Choroid plexus epithelial cell (primary cell): ENCODE measurements at places on chromosomes 3 and 15.

DNA sequence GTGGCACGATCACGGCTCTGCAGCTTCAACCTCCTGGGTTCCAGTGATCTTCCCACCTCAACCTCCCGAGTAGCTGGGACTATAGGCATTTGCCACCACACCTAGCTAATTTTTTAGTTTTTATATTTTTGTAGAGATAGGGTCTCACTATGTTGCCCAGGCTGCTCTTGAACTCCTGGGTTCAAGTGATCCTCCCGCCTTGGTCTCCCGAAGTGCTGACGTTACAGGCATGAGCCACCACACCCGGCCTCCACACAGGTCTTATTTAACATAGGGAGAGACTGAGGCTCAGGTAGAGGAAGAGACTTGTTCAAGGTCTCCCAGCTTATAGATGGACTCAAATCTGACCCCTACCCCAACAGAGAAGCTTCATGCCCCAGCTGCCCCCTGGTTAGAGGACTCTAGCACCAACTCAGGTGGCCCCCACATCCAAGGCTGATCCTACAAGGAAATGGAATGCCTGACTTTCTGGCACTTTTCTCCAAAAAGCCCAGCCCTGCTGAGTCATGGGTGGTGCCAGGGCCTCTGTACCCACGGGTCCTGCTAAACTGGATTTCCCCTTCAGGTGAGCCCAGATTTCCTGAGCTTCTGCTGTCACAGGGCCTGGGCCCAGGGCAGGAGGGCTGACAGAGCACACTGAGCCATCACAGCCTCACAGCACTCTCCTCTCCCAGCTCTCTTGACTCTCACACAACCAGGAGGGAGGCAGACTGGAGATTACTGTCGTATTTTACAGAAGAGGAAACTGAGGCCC is 5.6 kb downstream of the TMEM40 start:
- DNase-seq, result no peak

DNA sequence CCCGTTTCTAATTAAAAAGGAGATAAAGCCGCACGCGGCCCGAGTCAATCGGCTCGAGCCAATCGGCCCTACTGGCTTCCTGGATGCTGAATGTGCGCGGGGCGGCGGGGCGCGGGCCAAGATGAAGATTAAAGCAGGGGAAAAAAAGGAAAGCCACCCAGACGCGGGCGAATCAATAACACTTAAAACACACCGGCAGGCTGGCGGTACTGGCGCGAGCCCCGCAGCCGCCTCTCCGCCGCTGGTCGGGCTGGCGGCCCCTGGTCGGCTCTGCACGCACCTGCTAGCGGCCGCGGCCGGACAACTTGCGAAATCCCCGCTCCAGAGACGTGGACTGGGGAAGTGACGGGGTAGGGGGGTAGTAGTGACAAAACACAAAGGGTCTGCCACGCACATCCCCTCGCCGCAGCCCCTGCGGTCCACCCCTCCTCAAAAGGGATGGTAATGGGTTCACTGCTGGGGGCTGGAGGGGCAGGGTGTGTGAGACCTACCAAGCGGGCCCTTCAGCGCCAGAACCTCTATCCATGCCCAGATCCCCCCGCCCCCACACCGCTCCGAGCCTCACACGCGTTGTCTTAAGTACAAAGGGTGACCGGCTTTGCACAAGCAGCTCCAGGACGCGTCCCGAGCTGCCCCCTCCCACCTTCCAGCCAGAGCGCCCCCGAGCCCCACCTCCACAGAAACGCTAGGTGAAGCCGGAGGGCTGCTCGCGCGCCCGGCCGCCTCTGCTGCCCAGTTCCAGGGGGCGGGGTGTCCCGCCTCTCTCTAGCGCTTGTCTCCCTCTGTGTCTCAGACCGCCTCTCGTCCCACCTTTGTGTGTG is 1.4 kb downstream of the WNT7A start:
- no peak for DNase-seq

DNA sequence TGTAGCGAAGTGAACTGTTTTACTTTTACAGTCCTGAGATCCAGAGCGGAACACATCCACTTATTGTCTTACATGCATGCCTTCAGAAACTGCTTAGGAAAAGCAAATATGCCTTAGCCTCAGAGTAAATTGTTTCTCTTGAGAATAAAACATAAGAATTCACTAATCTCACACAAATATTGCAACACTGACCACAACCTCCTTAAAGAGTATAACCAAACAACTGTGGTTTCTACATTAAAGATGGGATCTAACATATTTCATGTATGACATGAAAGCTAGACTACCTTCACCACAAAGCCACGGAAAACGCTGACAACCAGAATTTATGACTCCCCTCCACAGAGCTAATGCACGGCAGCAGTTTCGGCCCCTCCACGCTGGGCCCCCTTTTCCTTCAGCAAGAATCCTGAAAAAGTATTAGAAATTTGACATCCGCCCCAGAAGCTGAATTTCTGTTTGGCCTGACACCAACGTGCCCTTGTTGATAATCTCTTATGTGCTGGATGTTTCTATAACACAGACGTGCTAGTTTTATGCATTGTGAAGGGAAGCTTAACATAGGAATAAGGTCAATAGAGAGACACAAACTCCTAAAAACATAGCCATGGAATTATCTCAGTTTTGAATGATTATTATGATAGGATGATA is 84.6 kb downstream of the GREM1 start:
- peak; percentile 96 for DNase-seq

DNA sequence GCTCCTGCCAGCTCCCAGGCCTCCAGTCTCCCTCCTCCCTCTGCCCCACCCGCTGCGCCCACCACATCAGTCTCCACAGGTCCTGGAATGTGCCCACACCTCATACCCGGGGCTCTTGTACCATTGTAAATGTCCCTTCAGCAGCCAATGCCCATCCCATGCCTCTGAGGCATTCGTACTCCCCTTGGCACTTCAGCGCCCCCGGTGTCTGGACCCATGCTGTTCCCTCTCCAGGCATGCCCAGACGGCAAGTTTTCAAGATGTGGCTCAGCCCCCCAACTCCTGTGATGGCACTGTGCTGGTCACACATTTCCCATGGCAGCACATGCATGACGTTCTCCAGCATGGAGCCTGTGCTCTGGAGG is 13.3 kb downstream of the PLXND1 start:
- no peak for DNase-seq

- peak; percentile 91 for DNase-seq
Measured at GRCh38 chr15:38868326-38869114, 303.9 kb upstream of the RASGRP1 start.

- no peak for DNase-seq
Measured at GRCh38 chr15:99113547-99114271, 8.8 kb downstream of the SYNM start.

DNA sequence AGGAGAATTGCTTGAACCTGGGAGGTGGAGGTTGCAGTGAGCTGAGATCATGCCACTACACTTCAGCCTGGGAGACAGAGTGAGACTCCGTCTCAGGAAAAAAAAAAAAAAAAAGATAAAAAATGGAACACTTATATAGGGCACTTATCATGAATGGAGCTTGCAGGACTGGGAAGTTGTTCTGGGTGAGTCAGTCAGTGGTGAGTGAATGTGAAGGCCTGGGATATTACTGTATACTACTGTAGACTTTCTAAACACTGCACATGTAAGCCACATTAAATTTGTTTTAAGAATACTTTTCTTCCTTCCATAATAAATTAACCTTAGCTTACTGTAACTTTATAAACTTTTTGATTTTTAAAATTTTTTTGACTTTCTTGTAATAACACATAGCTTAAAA is 59.8 kb downstream of the SFMBT1 start:
- peak; percentile 35 for DNase-seq

GRCh38 chr15:99139276-99139675 is 34.4 kb downstream of the SYNM start:
- peak; percentile 59 for DNase-seq

DNA sequence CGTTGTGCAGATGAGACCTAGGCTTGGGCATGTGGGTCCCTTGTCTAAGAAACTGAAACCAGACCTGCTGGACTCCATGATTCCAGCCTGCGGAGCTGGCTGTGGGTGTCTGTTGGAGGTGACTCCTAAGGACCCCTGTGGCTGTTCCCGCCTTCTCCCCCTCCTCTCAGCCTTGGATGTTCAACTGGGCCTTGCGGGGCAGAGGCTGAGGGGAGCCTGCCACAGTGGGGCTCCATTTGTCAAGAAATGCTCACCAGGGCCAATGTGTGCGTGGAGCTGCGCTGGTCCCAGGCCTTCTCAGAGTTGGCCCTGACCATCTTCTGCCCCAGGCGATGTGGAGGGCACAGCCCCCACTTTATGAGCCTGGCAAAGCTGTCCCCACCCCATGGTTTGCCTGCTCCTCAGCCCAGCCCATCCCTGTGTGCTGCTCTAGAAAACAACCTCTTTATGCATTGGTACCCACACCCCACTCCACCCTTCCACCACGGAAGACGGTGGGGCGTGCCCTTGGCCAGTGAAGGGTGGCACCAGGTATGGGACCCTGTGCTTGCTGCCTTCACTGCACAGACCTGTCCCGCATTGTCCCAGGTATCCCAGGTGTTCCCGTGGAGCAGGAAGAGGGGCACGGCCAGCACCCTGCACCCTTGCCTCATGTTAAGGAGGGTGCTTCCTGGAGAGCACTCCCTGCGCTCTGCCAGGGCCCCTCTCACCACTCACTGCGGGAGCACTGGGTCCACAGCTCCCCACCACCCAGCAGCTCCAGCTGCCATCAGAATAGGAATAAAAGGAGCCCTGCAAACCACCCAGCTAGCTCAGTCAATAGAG is 7.9 kb downstream of the MESP2 start:
- no peak for DNase-seq

- DNase-seq, result no peak
Measured at GRCh38 chr3:127454968-127455367, 135.6 kb downstream of the TPRA1 start.

- DNase-seq, result no peak
Measured at GRCh38 chr3:121781611-121782010, 32.1 kb upstream of the GOLGB1 start.

- DNase-seq, result no peak
Measured at GRCh38 chr15:34436126-34436955, 1.3 kb downstream of the GOLGA8A start.

DNA sequence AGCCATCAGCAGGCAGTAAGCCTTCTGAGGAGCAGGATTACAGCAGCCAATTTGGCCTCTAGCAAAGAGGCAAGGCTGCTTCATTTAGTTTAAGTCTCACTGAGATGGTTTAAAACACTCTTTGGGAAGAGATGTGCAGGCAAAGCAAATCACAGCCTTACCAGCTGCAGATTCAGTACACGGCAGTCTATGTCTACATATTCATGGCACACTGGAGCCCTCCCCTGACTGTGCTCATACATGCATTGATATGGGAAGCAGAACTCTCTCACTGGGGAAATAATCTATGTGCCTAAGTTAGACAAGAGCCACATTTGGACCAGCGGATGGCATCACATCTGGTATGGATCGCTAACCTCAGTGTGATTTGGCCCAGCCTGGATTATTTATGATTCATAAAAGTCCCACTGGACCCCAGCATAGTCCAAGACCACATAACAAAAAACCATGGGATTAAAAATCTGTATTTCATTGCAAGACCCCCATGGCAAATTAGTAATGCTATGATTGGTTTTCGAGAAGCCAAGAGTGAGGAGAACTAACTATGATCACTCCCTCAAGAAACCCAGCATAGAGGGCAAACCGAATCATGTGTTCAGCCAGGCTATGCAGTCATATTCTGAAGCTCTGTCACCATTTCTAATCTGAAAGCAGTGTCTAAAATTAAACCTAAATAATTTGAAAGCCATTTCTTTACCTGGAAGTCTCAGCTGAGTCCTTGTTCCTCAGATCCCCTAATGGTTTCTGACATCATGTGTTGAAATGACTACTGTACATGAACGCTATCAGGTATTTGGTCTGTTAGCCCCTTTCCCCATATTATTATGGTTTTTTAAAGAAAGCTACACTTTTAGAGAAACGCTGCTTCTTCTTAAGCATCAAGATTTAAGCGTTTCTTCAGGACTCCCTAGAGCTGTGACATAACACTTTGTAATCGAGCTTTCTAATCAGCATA is 1.2 kb downstream of the PRICKLE2 start:
- DNase-seq, result peak; percentile 68

DNA sequence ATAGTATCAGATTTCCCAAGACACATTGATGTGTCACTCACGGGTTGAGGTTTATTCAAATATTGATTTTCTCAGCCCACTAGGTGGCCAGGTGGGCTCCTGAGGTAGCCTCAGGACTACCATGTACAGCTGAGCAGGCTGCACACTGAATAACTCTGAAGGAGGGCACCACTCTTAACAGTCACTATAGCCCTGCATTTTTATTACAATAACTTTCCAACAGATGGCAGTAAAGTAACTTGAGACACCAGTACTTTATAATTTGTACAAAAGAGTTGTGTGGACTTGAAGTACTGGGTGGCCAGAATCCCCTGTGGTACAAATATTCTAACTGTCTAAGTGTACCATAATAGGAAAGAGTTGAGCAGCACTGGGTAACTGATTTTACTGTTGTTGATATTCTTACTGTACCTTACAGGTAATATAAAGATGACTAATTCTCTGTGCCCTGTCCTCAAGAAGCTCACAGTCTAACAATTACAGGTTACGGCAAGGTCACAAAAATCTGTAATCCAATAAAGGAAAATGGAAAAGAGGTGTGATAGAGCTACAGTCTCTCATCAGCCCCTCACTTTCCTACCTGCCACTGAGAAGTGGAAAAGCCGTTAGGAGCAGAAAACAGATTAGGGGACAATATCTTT is 76.0 kb downstream of the ETFA start:
- DNase-seq, result peak; percentile 74

DNA sequence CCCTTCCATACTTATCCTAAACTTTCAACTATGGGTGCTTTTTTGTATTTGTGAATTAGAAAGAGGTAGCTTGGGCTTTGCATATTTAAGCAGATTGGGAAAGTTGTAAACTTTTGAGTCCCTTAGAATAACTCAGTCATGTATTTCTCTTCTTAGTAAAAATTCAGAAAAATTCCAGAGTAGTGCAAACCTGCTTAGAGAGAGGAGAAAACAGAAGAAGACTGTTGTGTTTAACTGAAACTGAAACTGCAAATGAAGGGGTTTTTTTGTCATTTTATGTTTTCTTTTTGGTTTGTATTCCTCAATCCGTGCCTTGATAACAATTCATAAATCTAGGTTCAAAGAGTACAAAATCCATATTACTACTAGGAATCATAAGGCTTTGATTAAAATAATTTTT is 31.3 kb downstream of the CD200 start:
- DNase-seq, result no peak

GRCh38 chr3:196670339-196670738 is 30.8 kb downstream of the NRROS start:
- DNase-seq, result no peak

DNA sequence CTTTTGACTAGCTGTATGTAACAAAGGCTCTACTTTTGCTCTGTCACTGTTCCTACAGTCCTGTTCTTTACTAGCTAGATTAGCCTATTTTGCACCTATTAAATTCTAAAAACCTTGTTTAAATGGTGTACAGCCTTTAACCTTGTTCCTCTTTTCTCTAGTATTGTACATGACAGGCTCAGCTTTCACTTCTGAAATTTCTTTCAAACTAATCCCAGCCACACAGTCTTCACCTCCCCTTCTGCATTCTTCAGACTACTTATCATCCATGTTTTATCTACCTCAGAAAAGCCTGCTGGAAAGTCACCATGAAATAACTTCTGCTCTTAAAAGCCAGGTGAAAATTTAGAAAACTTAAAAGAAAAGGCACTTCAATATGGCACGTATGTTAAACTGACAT is 122.4 kb downstream of the NECTIN3 start:
- DNase-seq, result peak; percentile 15
